Putamen (tissue), 1 donor: ENCODE measurements at places on chromosomes 13 and 19.

DNA sequence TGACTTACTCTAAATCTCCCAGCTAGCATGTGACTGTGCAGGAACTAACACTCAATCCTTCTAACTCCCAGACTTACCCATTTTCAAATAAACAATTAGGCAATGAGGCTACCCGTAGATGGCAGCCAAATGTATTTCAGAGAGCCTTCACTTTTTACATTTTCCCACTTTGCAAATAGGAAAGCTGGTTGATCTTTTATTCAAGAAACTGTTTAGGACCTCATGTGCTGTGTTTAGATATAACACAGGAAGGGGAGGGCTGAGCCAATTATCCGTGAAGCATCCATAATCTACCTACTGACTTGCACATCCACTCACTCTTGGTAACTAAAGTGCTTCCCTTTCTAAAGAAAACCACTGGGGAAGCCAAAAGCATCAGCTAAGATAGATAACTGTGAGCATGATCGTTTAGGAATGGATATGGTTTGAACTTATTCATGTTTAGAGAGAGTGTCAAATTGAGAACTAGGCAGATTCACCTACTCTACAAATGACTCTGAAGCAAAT is 33.4 kb downstream of the MBNL2 start:
- no peak for DNase-seq

- no peak for DNase-seq
Measured at GRCh38 chr19:8635422-8635821, 5.0 kb downstream of the NFILZ start.

DNA sequence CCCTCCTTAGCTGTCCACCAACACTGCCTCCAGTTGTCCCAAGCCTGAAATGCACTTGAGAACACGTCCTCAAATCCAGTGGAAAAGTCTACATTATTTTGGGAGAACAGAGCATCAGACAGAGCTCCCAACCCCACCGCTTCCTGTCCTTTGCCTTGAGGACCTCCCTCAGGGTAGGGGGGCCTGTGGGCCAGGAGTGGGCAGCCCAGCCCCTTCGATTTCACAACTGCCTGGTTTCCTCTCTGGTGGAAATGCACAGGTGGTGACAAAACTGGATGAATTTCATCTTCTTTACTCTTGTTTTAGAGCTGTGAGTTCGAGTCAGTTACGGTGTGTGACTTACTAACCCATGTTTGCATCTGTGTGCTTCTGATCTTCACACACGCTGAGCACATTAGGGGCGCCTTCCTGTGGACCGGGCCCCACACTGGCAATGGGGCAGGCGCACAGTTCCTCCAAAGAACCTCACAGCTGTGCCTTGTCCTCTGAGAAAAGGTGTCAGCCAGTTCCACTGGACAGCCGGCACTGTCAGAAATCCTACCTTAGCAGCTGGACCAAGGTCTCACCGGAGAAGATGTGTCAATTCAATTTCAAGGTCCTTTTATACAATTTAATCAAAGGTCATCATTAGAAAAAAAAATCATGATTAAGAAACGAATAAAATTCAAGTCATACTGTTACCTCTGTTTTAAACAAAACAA is 80.2 kb downstream of the IRS2 start:
- DNase-seq: no peak

DNA sequence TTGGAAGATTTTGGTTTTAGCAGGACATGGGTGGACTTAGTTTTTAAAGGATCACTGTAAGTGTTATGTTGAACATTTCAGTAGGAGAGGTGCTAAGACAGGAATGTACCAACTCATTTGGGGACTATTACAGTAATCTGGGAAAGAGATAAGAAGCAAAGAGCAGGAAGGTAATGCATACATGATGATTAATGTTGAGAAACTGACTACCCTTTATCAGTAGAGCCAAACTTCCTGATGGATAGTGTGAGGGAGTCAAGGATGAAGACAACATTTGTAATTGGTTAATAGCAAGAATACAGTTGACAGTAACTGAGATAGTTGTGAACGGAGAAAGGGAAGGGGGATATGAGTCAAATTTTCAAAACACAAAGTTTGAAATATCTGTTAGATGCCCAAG is 421.9 kb upstream of the PRR20A start:
- DNase-seq: no peak
